ENCODE measurements at places on chromosomes 4 and X. TPM values are rescaled to one million over a fixed set of nuclear protein-coding genes. Genes with fewer than 3 reads are reported as not detected.

- no peak overlapping the region for H3K27ac ChIP-seq
- H3K36me3 ChIP-seq: no peaks in the 10 kb centered on the region
- H3K27me3 ChIP-seq: no peaks in the 10 kb centered on the region
Measured at GRCh38 chr4:75708218-75708691, 16.1 kb upstream of the USO1 start.

DNA sequence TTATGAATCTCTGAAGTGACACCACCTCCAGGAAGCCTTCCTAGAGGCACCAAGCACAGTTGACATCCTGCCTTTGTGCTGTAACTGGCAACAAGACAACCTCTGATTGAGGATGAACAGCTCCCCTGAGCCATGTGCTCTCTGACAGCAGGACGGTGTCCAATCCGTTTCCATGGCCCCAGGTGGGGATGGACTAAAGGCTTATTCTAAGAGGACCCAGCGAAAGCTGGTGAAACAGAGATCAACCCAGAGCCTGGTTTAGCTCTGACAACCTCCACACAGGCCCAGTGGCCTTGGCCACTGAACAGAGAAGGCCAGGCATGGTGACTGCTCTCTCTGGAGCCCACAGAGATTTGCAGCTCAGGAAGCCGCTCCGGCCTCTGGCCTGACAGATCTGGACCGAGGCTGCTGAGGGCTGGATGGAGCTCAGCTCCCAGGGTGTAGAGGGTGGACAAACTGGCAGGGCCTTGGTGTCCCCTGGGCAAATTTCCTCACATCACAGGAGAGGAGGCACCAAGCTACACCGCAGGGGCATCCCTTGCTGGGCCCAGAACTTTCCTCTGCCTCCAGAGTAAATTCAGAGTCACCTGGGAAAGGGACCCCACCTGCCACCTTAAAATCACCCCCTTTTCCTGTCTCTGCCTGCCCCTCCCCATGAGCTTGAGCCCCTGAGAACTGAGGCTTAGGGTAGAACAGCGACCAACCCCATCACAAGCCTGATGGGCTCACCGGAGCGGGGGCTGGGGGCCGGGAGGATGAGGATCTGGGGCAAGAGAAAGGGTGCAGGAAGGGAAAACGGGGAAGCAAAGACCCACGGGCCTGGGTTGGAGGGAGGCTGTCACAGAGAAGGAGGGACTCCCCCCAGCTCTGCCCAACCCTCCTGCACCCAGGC lies 40.2 kb downstream of the HMX1 start:
- no peak for DNase-seq
- H3K27me3 ChIP-seq: no peaks in the 10 kb centered on the region
- H3K27ac ChIP-seq: no peak overlapping the region
- no peak overlapping the region for H3K4me3 ChIP-seq

- H3K36me3 ChIP-seq: no peaks in the 10 kb centered on the region
- no peaks in the 10 kb centered on the region for H3K27me3 ChIP-seq
- no peak overlapping the region for H3K4me3 ChIP-seq
Measured at GRCh38 chrX:137040113-137040794, 6.5 kb upstream of the GPR101 start.

- H3K27ac ChIP-seq: no peak overlapping the region
- no peak overlapping the region for H3K4me3 ChIP-seq
- H3K4me1 ChIP-seq: no peaks in the 10 kb centered on the region
- no peaks in the 10 kb centered on the region for H3K27me3 ChIP-seq
- H3K36me3 ChIP-seq: no peaks in the 10 kb centered on the region
Measured at GRCh38 chrX:27680726-27681125, 90.6 kb downstream of the DCAF8L2 start.

GRCh38 chrX:100905620-100906019 lies 23.1 kb downstream of the XKRX start:
- H3K4me1 ChIP-seq: no peaks in the 10 kb centered on the region
- H3K36me3 ChIP-seq: no peaks in the 10 kb centered on the region

GRCh38 chr4:96326846-96327245 lies 487.0 kb downstream of the PDHA2 start:
- no peaks in the 10 kb centered on the region for H3K4me1 ChIP-seq
- H3K27me3 ChIP-seq: no peaks in the 10 kb centered on the region
- no peaks in the 10 kb centered on the region for H3K36me3 ChIP-seq
- no peak for DNase-seq

The FHL1 gene
- total RNA-seq: 246 TPM

Measured in prostate gland (tissue), 2 donors.